Activated T-helper 2 cell treated with anti-CD3 and anti-CD28 coated beads, Interferon-gamma antibody, Interleukin-2, Interleukin-4, amounts not matched to agents 10 μg/mL and 5 μg/mL and 100 μg/mL, durations not matched to agents 14 hours and 24 hours and 36 hours (primary cell): ENCODE measurements at places on chromosomes 12 and 14.

GRCh38 chr12:28799348-28799747 lies 349.7 kb upstream of the FAR2 start:
- no peak for DNase-seq

GRCh38 chr14:56592746-56593544 lies 13.3 kb downstream of the TMEM260 start:
- no peak for DNase-seq

- no peak for DNase-seq
These were observed 4.9 kb upstream of the CRIP2 start for GRCh38 chr14:105469456-105470349.

- DNase-seq: no peak
These were observed at the start of gene PTPRB for GRCh38 chr12:70637303-70638085. PTPRB (minus strand) TSS chr12:70637429; CDS start chr12:70637395, 34 bp downstream.

DNA sequence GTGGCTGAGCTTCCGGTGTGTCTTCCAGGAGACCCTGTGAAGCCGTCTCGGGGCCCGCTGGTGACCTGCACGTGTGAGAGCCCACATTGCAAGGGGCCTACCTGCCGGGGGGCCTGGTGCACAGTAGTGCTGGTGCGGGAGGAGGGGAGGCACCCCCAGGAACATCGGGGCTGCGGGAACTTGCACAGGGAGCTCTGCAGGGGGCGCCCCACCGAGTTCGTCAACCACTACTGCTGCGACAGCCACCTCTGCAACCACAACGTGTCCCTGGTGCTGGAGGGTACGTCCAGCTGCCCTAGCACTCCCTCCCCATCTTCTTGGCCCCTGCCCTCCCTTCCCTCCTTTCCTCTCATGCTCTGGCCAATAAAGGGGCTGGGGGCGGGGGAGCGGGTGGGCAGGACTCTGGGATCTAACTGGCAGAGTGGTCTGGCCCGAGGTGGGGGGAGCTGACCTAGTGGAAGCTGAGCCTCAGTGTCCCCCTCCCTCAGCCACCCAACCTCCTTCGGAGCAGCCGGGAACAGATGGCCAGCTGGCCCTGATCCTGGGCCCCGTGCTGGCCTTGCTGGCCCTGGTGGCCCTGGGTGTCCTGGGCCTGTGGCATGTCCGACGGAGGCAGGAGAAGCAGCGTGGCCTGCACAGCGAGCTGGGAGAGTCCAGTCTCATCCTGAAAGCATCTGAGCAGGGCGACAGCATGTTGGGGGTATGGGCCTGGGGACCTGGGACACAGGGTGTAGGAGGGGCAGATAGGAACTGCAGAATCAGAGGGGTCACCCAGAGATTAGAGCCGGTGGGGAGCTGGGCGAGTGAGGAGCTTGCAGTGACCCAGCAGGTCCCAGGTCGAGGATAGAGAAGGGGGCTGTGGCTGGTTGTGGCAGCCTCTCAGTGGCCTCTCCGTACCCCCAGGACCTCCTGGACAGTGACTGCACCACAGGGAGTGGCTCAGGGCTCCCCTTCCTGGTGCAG lies 6.0 kb downstream of the ACVRL1 start:
- no peak for DNase-seq

DNA sequence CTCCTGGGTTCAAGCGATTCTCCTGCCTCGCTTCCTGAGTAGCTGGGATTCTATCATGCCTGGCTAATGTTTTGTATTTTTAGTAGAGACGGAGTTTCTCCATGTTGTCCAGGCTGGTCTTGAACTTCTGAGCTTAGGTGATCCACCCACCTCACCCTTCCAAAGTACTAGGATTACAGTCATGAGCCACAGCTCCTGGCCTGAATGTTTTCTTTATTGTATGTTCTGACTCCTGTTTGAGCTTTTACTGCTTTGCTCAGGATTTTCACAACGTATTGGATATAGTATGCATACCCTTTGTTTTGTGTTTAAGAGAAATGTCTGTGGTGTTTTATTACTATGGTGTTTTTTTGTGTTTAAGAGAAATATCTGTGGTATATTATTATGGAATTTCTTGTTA lies 37.2 kb downstream of the ATF7IP start:
- DNase-seq: no peak

- no peak for DNase-seq
These were observed 3.5 kb upstream of the OR10P1 start for GRCh38 chr12:55633151-55633550.

- no peak for DNase-seq
These were observed 2.9 kb upstream of the FLRT2 start for GRCh38 chr14:85527006-85527405.

GRCh38 chr12:71688961-71689570 lies 3.2 kb downstream of the TMEM19 start:
- no peak for DNase-seq

- no peak for DNase-seq
These were observed 8.1 kb downstream of the AEBP2 start for GRCh38 chr12:19447386-19447785.

GRCh38 chr12:93571925-93572711 lies at the start of gene SOCS2:
SOCS2 (plus strand) TSS chr12:93572675; CDS start chr12:93572898, 223 bp downstream.
- peak; percentile 29 for DNase-seq

GRCh38 chr12:114735011-114735410 lies 51.0 kb upstream of the TBX3 start:
- DNase-seq: no peak

DNA sequence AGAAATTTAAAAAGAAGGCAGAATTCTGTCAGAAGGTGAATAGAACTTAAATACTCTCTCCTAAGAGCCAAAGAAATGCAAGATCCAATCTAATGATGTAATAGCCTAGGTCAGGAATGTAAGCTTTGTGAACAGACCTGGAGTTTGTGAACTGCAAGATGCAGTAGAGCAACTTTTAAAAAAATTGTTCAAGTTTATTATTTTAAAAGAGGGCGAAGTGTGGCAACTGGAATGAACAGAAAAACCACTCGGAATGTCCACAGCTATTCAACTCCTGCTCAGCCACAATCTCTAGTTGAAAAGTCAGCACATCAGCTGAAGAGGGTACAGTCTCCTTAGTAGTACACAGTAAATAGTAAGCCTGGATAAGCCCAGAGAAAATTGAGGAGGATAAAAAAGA lies 228.8 kb downstream of the PPFIA2 start:
- no peak for DNase-seq

DNA sequence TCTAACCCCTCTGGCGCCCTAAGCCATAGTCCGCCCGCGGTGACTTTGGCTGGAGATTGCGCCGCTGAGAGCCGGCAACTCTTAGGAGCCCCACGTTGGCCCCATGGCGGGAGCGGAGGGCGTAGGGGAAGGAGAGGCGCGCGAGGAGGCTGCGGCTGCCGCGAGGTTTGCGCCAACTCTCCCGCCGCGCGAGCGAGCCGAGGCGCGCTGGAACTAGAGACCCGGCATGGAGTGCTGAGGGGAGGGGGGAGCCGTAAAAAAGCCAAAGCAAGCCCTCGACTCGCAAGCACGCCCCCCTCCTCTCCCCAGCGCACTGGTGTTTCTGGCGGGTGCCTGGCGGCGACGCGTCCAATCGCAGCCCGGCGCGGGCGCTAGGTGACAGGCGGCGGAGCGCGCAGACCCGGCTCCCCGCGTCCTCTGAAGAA lies at the start of gene SYT10:
Gene SYT10 (minus strand): TSS at position 233 of the 425 bp plus-strand sequence. CDS start 297 bp downstream, outside the sequence.
- no peak for DNase-seq

DNA sequence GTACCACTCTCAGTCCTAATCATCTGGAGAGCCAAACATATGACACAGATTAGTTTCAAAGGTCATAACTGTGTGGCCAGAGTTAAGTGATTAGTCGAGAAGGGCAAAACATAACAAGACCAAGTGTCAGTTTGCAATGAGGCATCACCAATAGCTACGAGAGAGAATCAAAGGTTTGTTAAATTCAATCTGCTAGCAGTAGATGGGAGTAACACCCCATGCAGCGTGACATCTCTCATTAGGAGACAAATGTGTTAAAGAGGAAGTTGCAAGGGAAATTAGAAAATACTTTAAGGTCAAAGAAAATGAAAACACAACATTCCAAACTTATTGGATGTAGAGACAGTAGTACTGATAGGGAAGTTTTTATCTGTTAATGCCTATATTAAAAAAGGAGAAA lies 135.7 kb upstream of the SYT10 start:
- DNase-seq: no peak

DNA sequence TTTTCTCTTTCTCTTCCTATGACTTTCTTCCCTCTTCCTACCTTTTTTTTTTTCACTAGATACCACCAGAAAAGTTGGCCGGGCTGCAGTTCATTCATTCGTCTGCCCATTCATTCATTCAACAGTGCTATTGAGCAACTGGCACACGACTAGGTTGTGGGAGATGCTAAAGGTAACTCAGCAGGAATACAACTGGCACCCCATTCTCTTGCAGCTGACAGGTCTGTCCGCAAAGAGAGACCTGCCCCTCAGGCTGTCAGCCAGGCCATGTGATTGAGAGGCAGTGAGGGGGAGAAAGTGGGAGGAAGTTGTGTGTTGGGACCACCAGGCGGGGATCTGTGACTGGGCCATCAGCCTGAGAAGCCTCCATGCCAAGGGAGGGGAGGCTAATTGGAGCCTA lies 105.2 kb downstream of the TSPAN9 start:
- DNase-seq: no peak

DNA sequence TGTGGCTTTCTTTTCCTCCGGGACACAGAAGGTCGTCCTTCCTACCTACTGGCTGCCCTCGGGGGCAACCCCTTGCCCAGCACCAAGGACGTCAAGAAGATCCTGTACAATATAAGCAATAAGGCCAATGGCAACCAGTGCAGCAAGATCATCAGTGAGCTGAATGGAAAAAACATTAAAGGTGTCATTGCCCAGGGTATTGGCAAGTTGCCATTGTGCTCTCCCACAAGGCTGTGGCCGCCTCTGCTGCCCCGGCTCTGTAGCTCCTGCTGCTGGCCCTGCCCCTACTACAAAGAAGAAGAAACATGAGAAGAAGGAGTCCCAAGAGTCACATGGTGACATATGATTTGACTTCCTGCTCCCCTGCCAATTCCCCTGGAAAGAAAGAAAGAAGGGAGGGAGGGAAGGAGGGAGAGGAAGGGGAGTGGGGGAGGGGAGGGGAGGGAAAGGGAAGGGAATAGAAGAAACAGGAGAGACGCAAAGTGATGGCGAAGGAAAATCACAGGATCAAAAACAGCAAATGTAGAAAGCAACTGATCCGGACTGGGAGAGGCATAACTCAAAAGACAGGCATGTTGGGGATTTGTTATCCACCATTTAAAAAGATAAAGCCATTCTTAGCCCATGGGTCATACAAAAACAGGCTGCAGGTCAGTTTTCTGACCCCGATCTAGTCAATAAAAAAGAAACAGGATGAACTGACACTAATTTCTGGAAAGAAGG lies 61.3 kb upstream of the RESF1 start:
- no peak for DNase-seq

GRCh38 chr12:30978639-30979038 lies 52.1 kb downstream of the TSPAN11 start:
- DNase-seq: no peak

GRCh38 chr12:58832-59231 lies 7.7 kb upstream of the IQSEC3 start:
- no peak for DNase-seq

- no peak for DNase-seq
These were observed 290.2 kb upstream of the FLRT2 start for GRCh38 chr14:85239791-85240190.

DNA sequence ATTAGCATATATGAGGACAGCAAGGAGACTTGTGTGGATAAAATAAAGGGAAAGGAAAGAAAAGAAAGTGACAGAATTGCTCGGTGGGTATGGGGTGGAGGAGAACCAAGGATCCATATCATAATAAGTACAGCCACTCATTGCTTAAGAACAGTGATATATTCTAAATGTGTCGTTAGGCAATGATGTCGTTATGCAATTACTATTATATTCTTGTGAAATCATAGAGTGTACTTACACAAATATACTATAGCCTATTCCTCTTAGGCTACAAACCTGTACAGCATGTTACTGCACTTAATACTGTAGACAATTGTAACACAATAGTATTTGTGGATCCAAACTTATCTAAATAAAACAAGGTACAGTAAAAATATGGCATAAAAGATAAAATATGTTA lies 271.1 kb downstream of the CCER1 start:
- no peak for DNase-seq

DNA sequence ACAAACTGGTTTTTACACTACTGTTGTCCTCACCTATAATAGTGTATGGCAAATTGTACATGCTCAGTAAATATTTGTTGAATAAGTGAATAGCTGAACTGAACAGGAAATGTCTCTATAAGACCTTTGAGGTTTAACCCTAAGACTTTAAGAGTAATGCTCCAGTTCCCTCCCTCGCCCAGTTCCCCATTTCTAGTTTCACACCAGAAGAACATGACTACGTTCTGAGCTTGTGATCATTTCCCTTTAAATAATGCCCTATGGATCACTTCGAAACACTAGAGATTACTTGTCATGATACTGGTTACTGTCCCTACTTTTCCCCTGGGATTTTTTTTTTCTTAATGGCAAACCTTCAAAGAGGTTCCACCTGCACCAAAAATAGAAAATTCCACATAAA lies 69.3 kb downstream of the PRKD1 start:
- no peak for DNase-seq

- no peak for DNase-seq
These were observed 2.8 kb downstream of the GPR19 start for GRCh38 chr12:12693111-12693671.

- no peak for DNase-seq
These were observed 592.0 kb upstream of the LMO3 start for GRCh38 chr12:17197971-17198370.

DNA sequence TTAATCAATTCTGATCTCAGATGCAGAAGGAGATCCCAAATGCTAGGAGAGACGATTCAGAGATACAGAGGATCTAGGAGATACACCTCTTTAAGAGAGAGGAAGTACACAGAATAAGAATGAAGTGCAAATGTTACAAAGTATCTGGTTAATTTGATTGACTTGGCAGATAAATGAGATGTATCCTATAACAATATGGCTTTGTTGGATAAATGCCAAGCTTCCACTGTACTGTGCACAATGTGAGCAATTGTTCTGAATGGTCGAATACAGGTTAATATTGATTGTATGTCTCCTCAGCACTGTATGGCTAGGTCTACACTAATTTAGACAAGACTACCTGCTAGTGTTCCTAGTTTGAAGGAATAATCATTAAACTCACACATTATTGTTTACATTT lies 119.6 kb upstream of the PTPRB start:
- DNase-seq: no peak

DNA sequence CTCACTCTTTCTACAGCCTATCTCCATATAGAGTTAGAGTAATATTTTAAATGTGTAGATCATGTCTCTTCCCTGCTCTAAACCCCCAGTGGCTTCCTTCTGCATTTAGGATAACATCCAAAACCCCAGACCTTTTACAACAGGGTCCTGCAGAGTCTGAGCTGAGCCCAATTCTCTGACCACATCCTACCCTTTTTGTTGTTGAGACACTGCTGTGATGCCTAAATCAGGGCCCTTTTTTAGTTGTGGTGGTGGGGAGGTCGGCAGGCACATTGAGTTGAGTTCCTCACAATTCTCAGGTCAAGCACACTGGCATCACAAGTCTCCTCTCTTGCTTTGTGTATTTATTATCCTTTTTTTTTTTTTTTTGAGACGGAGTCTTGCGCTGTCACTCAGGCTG lies 1.8 kb upstream of the DDX47 start:
- DNase-seq: no peak

DNA sequence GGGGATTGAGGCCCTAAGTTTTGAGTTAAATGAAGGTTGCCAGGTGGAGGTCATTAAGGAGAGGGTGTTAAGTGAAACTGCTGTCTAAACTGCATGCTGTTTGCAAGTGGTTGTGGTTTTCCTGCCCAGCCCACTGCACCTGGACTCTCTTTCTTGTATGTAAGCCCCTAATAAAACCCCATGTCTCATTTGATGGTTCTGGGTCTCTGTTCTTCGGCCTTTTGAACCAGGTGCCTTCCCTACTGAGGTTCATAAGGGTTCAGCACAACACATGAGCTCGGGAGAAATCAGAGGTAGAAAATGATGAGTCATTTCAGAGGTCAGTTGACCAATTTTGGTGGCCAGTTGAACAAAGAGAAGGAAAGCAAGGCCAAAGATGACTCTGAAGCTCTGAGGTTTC lies 382.5 kb downstream of the RPS29 start:
- DNase-seq: no peak
